ENCODE measurements at places on chromosomes 12 and 14. TPM values are rescaled to one million over a fixed set of nuclear protein-coding genes. Genes with fewer than 3 reads are reported as not detected.

GRCh38 chr12:27331927-27332324, 710 bp upstream of the BMAL2 start:
- no peak for DNase-seq

The LRP1-AS gene
- polyA plus RNA-seq: 0.44 TPM

DNA sequence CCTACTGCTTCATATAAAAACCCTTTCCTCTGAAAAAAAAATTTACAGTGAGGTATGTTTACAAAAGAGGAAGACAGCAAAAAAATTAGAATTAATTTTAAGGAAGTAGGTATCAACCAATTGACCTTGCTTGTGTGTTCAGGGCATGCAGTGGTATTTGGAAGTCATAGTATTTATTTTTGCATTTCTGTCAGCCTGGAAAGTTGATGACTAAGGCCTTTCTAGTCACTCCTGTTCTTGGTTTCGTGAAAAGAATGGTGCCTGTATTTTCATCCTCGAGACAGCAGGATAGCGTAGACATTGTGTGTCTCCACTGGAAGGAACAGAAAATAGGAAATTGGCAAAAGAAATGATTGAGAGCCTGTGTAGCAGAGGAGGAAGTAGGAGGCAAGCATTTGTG, 24.5 kb downstream of the SLC16A7 start:
- no peak for DNase-seq

The C14orf93 gene
- polyA plus RNA-seq: 18.8 TPM

GRCh38 chr12:128930606-128931005, 77.3 kb downstream of the GLT1D1 start:
- no peak for DNase-seq

DNA sequence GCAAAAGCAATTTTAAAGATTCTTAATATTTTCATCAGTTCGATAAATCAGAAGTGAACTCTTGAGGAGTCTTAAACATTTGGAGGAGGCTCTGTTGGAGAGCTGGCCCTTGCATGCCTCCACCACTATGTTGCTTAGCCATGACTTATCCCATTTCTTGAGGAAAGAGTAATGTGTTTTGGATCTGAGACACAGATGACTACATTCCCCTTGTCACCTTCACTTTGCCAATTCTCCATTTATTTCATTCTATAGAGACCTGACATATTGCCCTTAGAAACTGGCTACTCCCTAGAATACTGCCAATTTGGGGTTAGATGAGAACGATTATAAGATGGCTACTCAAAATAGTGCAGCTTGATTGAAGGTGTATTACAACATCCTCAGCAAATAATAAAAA, 157.4 kb upstream of the TMEM260 start:
- DNase-seq: no peak

DNA sequence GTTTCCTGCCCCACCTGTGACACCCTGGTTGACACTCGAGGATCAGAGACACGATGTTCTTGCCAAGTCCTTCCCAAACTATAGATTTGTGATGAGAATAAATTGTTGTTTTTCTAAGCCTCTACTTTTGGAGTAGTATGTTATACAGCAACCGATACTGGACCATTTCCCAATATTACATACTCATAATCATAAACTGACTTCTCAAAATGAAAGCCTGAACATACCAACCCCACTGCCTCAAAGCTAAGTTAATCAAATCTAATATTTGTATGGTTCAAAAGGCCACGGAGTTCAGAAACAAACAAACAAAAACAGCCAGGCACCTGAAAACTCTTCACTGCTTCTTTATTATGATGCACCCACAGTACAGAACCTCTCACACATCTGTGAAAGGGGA, 52.3 kb upstream of the GPHB5 start:
- DNase-seq: no peak

GRCh38 chr12:131385313-131386166, 325.4 kb upstream of the SFSWAP start:
- no peak for DNase-seq

- no peak for DNase-seq
Observed at GRCh38 chr12:106084759-106085158, 54.0 kb downstream of the NUAK1 start.

The MANSC4 gene
- polyA plus RNA-seq: 0.24 TPM

The CLEC4A gene
- 1.9 TPM for polyA plus RNA-seq

DNA sequence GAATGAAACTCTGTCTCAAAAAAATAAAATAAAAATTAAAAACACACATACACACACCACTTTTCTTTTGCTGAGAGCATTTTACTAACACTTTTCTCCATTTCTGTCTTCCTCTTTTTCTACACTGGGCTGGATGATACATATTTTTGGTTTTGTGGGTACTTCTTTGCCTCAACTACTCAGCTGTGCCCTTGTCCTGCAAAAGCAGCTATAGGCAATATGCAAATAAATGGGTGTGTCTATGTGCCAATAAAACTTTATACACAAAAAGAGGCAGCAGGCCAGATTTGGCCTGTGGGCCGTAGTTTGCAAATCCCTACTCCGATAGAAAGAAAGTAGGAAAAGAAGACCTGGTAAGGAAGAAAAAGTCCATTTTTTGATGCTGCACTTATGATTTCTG, 6.5 kb downstream of the CLMN start:
- no peak for DNase-seq

DNA sequence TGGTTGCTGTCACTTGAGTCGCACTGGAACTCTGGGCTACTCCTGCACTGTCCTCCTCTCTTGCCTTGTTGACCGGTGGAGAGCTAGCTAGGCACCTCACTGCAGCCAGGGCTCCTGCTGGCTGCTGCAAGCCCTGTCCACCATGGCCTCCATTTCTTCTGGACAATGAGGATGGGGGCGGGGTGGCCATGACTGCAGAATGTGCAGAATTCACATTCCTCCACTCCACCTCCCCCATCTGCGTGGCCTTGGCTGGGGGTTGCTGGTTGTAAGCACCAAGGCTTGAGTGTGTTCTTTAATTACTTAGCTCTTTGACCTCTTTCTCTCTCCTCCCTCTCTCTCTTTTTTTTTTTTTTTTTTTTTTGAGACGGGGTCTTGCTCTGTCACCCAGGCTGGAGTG, 248.5 kb downstream of the PCNX1 start:
- DNase-seq: no peak

DNA sequence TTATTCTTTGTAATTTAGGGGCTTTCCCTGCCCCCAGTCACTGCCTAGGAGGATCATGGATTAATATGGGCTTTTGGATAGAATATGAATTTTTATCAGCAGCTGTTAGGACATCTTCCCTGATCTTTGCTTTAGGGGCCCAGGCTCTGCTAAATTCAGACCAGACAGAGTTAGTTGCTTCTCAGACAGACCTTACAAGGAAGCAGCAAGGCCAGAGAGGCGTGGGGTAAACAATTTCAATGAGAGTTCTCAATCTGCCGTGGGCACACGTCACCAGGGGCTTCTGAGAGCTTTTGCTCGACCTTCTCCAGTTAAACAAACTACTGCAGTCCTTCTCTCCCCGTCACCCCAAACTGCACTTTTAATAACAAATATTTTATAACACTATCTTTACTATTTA, 27.7 kb downstream of the FGF6 start:
- no peak for DNase-seq

DNA sequence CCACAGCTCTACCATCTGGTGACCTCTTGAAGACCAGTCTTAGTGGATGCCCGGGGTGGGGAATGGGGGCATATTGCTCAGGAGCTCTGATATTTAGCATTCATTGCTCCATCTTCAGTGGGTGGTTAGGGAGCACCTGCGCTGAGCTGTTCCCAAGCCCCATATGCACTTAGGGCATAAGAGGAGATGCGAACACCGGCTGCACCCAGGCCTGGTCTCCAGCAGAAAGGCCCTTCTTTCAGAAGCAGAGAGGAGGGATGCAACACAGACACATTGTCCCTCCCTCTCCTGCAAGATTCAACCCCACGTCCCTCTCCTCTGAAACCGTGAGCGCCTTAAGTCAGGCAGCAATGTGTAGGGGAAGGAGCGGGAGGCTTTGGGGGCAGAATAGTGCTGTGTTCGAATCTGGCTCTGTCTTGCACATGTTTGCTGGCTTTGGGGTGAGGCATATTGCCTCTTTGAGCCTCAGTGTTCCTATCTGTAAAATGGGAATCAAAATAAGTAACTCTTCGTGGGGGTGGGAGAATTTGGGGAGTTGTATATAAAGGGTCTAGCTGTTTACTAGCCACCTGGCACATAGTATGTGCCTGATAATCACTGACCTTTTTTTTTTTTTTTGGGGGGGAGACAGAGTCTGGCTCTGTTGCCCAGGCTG, 87.7 kb downstream of the FOXN4 start:
- DNase-seq: no peak

- DNase-seq: no peak
Observed at GRCh38 chr12:84222841-84223240, 689.8 kb downstream of the SLC6A15 start.

The WSB2 gene
- polyA plus RNA-seq: 52.1 TPM

The NFATC4 gene
- 50.5 TPM for polyA plus RNA-seq

GRCh38 chr12:54383041-54383609, 1.4 kb downstream of the ZNF385A start:
- no peak for DNase-seq

The REP15 gene
- 2.9 TPM for polyA plus RNA-seq

GRCh38 chr12:110270125-110270962, 10.7 kb upstream of the ATP2A2 start:
- no peak for DNase-seq

The C1QL4 gene
- 0.99 TPM for polyA plus RNA-seq

The SLC8A3 gene
- 0.57 TPM for polyA plus RNA-seq

The ARHGEF25 gene
- 31.4 TPM for polyA plus RNA-seq

The SRRM4 gene
- not detected for polyA plus RNA-seq

GRCh38 chr12:29278673-29279420, 102.1 kb downstream of the ERGIC2 start:
- no peak for DNase-seq

The CABP1 gene
- 5.6 TPM for polyA plus RNA-seq

GRCh38 chr12:93323625-93324329, 53.9 kb upstream of the NUDT4 start:
- DNase-seq: no peak

GRCh38 chr12:98869886-98870503, 224.9 kb downstream of the APAF1 start:
- DNase-seq: no peak

- DNase-seq: no peak
Observed at GRCh38 chr12:70365398-70365647, 767 bp upstream of the KCNMB4 start.

The C12orf56 gene
- polyA plus RNA-seq: 1.4 TPM
